ENCODE measurements at places on chromosomes 3 and 15. TPM values are rescaled to one million over a fixed set of nuclear protein-coding genes. Genes with fewer than 3 reads are reported as not detected.

The SAMD7 gene
- 0.19 TPM for total RNA-seq

The GXYLT2 gene
- 0.24 TPM for total RNA-seq

The EXD1 gene
- 1.3 TPM for total RNA-seq

The ZMYND10 gene
- 0.49 TPM for total RNA-seq

The RTP4 gene
- 0.49 TPM for total RNA-seq

The MEX3B gene
- total RNA-seq = 32.4 TPM

The SLC2A2 gene
- total RNA-seq = not detected

The ANKRD63 gene
- total RNA-seq = not detected

The ADAMTSL3 gene
- total RNA-seq = 53.7 TPM

The SLC6A11 gene
- total RNA-seq = 0.64 TPM

The MAP6D1 gene
- 3.5 TPM for total RNA-seq

The TLR9 gene
- 0.21 TPM for total RNA-seq

The SYNM gene
- 9.7 TPM for total RNA-seq

The PTX3 gene
- 14.8 TPM for total RNA-seq

The RTP1 gene
- 0.96 TPM for total RNA-seq

The HIGD2B gene
- total RNA-seq = 0.66 TPM

The PLCL2 gene
- total RNA-seq = 19.1 TPM

The CYP1A1 gene
- total RNA-seq = 0.32 TPM

The ZNF660 gene
- 14.0 TPM for total RNA-seq

The TP63 gene
- 0.81 TPM for total RNA-seq

The TMOD2 gene
- 70.4 TPM for total RNA-seq

The CHRM5 gene
- total RNA-seq = 0.23 TPM

The AHSG gene
- total RNA-seq = 0.14 TPM

The RTP3 gene
- total RNA-seq = not detected

The ECE2 gene
- 0.10 TPM for total RNA-seq

The CPOX gene
- total RNA-seq = 11.3 TPM

The IP6K1 gene
- total RNA-seq = 27.3 TPM

The LINGO1 gene
- total RNA-seq = 78.0 TPM
